ENCODE measurements at places on chromosomes 7 and 10. TPM values are rescaled to one million over a fixed set of nuclear protein-coding genes. Genes with fewer than 3 reads are reported as not detected.

DNA sequence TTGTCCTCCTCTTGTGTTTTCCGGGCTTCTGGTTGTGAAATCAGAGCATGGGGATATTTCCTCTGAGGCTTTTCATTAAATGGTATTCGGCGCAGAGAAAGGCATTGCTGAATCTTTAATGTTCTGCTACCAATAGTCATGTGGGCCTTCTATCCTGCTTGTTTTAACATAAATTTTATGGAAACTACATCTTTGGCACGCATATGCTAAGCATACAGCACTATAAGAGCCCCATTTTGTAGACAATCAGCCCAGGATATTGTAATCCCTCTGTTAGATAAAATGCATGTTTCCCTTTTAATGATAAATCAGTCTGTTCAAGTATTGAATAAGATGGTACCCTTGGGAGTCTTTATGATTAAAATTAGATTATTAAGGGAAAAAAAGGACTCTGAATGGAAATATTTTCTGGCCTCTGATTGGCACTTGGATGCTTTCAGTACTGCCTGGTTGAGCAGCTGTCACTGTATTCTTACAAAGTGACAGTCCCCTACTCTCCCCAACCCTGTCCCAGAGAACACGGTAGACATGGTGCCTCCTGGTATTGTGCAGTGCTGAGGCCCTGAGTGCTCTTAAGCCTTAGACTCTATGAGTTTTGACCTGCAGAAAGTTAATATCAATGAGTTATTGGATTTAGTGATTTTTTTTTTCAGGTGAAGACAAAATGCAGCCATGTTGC lies 256.3 kb downstream of the POU6F2 start:
- DNase-seq: no peak

DNA sequence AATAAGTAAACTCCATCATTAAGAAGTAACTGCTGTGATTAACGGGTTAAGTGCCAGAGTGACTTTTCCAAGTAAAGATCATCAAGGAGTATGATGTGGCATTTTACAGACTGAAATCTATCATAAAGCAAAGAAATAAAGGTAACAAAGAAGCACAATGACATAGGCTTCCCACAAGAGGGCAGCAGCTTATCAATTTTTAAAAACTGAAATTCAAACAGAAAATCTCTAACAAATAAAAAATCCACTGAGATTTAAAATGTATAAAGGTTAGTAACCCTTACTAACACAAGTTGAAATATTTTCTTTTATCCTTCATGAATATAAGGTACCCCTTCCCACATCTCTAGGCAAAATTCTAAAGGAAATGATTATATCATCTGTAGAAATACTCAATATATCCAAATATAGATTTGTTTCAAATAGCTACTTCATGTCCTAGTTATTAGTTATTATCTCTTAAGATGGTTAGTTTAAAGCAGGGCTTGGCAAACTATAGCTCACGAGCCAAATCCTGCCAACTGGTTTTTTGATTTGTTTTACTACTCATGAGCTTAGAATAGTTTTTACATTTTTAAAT lies 29.2 kb downstream of the FAM3C start:
- no peak for DNase-seq

GDF2 gene
- not detected for total RNA-seq

PRRT4 gene
- total RNA-seq: 0.26 TPM

Data from upper lobe of right lung (tissue), 1 donor.